HFF-Myc (cell line): ENCODE measurements at places on chromosomes 2 and 18.

GRCh38 chr18:6724331-6724730 is 5.2 kb upstream of the ARHGAP28 start:
- DNase-seq = no peak

- DNase-seq = no peak
These were observed 100.5 kb upstream of the VWC2L start for GRCh38 chr2:214310319-214310718.

DNA sequence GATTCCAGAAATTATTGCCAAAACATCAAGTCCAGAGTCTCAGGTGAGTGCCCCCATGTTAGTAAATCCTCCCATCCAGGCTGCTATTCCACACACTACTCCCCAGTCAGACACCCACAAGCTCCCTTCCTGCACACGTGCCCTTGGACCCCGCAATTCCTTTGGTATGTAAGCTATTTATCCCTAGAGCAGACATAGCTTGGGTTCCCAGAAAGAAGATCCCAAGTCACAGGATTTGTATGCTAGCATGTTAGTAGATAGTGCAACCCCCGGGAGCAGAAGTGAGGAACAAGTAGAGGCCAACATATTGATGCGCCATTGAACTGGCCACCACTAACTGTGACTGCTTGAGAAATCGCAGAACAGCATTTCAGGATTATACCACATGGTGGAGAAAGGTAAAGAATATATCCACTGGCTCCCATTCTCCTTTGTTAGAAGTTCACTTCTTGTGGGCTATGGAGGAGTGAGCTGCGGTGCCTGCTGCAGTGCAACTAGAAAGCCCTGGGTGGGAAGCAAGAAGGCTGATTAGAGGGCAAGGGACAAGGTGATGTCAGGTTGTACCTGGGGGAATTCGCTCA is 137.5 kb upstream of the CHAC2 start:
- no peak for DNase-seq

GRCh38 chr2:58135861-58136260 is 89.3 kb downstream of the VRK2 start:
- DNase-seq = no peak

DNA sequence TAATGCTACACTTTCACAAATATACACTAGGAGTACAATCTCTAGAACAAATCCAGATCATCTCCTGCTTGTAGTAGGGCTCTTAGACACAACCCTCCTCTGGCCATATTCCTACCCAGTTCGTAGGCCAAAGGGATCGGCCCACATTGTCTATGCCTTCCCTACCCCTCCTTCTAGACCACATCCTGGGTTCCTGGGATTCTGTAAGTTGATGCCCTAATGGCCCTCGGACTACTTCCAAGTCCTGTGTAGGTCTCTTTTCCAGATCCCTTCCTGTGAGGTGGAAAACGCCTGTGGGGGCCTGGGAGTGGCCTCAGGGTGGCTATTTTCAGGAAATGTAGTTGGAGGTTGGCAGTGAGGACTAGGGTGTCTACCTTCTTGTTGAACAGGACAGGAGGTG is 289.7 kb downstream of the ZNF385B start:
- no peak for DNase-seq

GRCh38 chr2:215653344-215654030 is 217.6 kb upstream of the FN1 start:
- no peak for DNase-seq

DNA sequence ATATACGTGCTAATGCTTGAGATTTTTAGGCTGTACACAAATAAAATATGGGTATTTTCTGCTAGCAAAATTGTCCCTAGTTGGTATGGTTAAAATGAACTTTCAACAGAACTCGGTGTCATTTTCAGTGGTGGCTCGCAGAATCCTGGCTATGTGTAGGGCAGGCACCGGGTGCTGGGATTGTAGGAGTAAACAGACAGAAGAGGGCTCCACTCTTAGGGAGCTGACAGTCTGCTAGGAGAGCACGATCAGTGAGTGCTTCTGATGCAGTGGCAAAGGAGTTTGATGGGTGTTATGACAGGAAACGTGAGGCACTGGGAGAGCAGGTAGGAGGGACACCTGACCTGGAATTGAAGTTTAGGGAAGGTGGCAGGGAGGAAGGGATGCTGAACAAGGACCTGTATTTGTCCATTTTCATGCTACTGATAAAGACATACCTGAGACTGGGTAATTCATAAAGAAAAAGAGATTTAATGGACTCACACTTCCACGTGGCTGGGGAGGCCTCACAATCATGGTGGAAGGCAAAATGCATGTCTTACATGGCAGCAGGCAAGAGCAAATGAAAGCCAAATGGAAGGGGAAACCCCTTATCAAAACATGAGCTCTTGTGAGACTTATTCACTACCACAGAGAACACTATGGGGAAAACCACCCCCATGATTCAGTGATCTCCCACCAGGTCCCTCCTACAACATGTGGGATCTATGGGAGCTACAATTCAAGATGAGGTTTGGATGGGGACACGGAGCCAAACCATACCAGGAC is 105.4 kb upstream of the LCLAT1 start:
- DNase-seq = no peak

- DNase-seq = no peak
These were observed 57.6 kb downstream of the SFXN5 start for GRCh38 chr2:73013936-73014335.

- no peak for DNase-seq
These were observed 293.8 kb downstream of the PRKCE start for GRCh38 chr2:45945302-45945717.

DNA sequence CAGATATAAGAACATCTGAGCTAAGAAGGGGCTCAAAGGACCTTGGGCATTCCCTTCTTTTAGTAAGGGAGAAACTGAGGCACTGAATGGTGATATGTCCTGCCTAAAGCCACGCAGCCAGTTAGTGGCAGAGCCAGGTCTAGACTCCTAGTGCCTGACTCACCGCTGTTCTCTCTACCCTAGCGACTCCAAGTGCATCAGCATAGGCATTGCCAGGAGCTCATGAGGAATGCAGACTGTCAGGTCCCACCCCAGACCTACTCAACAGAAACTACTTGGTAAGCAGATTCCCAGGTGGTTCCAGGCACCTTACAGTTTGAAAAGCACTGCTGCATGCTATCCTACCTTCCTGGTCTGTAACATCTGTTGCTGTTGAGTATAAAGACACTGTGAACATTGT is 158.9 kb downstream of the MSH2 start:
- no peak for DNase-seq

GRCh38 chr2:234770031-234770506 is 181.7 kb upstream of the SH3BP4 start:
- DNase-seq = no peak
